RPMI7951 (cell line): ENCODE measurements at places on chromosomes 6 and 20. TPM values are rescaled to one million over a fixed set of nuclear protein-coding genes. Genes with fewer than 3 reads are reported as not detected.

The SLC22A3 gene
- total RNA-seq, result 1.7 and 2.2 TPM in 2 replicates

The SYCP2L gene
- 0.49 and 4.9 TPM in 2 replicates for total RNA-seq

The CITED2 gene
- 40.0 and 47.6 TPM in 2 replicates for total RNA-seq

The C6orf52 gene
- total RNA-seq, result 1.7 TPM in 1 of 2 replicates, not detected in the other

DNA sequence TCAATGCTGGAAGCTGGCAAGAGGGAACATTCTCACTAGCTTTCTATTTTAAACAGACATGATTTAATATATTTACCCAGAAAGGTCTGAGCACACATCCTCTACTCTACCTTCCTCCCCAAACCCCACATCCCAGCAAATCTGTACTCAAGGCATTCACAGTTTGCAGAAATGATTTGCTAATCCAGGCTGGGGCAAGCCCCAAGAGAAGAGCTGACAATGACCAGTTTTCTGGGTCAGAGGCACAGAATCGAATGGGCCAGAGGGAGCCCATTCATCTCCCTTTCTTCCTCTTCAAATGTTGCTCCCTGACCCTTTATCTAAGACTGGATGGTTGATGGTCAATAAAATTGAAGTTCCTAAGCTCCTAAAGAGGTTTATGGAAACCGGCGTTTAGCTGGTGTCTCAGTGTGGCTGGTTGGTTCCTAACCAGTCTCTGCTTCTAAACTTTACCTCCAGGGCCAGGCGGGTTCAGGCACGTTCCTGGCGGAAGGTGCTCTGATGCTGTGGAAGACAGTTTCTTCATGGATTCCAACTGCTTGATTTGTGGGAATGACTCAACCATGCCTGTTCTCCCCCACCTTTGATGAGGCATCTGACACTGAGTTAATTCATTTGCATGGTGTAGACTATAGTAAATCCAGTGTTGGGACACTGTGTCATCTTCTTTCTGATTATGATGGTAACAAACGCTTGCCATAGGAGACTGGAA is 96.4 kb upstream of the IYD start:
- DNase-seq, result no peak

GRCh38 chr6:159473475-159474263 is 219.4 kb downstream of the SOD2 start:
- peak; percentile 50 for DNase-seq

GRCh38 chr6:28490205-28490890 is 25.2 kb downstream of the GPX6 start:
- no peak for DNase-seq

DNA sequence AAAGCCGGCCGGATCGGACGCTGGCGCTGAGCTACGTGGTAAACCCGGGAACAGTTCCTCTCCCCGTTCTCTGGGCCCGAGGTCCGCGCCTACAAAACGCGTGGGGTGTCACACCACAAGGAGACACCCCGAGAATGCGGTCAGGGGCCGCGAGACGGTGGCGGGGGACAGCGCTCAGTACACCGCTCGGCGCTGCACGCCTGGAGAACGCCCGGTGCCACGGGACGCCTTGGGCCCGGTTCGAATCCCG is 670 bp downstream of the NCOA5 start:
- peak; percentile 37 for DNase-seq

- no peak for DNase-seq
Observed at GRCh38 chr20:25050501-25051350, 7.2 kb downstream of the ACSS1 start.

- peak; percentile 28 for DNase-seq
Observed at GRCh38 chr6:166313255-166314070, 5.3 kb upstream of the PRR18 start.

DNA sequence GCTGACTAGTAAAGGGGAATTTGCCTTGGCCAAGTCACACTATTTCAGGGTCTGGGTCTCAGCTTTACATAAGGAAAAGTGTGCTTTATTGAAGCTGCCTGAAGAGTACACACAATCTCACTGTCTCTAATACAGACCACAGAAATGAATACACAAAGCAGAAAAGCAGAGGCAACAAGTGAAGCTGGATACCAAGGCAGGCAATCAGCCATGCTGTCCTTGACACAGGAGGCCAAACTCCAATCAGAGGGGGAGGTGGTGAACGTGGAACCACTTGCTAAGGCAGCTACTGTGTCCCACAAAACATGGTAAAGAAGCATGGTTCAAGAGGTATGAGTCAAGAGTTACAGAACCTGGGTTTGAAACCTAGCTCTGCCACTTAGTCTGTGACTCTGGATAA is 21.8 kb upstream of the CCND3 start:
- DNase-seq, result no peak

- DNase-seq, result no peak
Observed at GRCh38 chr20:58711266-58712051, 18.9 kb downstream of the NPEPL1 start.

GRCh38 chr6:105595829-105596228 is 192.9 kb upstream of the PREP start:
- DNase-seq, result no peak
